ENCODE measurements at places on chromosomes 3 and 15. TPM values are rescaled to one million over a fixed set of nuclear protein-coding genes. Genes with fewer than 3 reads are reported as not detected.

DNA sequence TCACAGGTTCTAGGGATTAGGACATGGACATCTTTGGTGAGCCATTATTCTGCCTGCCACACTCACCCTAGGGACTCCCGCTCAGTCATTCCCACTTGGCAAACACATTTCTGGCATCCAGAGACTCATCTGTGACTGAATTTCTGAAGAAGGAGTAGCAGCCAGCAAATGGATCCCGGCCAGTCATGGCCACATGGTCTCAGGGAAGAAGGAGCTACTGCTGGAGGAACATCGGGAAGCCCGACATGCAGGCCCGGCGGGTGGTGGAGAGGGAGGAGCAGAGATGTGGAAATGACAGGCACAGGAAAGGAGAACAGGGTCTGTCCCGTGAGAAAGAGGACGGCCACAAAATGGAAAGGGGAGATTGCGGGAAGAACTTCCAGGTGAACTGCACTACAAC is 65.4 kb downstream of the SEMA5B start:
- no peak for DNase-seq

GRCh38 chr3:142502187-142502985 is 54.5 kb upstream of the XRN1 start:
- no peak for DNase-seq

DNA sequence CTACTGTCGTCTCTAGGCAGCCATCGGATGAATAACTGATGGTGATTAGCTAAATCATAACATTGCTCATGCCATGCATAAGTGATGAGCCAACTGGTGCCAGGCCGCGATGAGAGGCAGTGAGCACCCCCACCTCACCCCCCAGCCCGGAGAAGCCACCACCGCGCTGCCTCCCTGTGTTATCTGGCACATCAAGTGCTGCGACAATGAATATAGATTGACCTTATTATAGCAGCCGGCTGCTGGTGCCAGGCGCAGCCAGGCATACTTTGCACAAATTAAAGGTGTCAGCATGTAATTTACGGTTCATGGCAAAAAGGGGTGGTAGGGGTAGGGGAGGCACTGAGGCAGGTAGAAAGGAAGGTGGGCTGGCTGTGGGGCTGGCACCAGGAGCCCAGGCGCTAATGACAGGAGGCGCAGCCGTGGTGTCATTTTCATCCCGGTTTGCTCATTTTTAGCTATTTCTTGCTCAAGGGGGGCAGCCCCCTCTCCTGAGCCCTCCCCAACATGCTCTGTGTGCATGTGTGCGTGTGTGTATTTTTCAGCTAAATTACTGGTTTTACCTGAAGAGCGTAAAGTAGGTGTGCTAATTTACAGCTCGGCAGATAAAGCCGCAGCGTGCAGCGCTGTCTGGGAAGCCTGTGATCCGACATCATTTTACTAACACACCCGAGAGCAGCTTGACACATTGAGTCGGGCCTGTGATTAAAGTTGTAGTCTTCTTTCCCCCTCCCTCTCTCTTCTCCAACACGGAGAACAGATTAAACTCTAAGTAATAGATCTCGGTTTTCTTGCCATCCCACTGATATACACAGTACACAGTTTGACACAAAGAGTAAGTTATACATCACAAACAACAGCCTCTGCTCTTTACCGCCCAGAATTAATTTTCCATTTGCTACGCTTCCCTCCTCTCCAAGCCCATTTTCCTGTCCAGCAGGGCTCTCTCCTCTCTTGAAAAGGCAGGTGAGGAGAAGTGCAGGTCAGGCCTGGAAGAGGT is 212.3 kb downstream of the RPLP1 start:
- no peak for DNase-seq

- DNase-seq, result peak; percentile 35
Measured at GRCh38 chr3:38084334-38085310, 45.6 kb downstream of the DLEC1 start.

DNA sequence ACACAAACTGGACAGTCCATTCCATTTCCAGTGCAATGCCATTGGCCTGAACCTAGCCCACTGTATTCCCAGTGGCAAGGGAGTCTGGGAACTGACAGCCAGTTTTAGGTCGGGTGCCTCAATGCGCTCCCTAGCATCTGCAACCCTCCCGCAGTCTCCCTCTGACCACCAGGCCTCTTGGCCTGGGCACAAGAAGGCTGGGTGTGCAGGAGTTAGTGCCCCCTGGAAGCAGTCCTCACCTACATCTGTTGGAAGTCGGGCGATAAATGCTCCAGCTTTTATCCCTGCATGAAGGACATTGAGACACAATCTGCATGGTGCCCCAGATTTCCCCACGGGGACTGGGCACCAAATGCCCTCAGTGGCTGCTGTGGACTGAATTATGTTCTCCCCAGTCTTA is 12.7 kb downstream of the C3orf22 start:
- DNase-seq, result no peak

DNA sequence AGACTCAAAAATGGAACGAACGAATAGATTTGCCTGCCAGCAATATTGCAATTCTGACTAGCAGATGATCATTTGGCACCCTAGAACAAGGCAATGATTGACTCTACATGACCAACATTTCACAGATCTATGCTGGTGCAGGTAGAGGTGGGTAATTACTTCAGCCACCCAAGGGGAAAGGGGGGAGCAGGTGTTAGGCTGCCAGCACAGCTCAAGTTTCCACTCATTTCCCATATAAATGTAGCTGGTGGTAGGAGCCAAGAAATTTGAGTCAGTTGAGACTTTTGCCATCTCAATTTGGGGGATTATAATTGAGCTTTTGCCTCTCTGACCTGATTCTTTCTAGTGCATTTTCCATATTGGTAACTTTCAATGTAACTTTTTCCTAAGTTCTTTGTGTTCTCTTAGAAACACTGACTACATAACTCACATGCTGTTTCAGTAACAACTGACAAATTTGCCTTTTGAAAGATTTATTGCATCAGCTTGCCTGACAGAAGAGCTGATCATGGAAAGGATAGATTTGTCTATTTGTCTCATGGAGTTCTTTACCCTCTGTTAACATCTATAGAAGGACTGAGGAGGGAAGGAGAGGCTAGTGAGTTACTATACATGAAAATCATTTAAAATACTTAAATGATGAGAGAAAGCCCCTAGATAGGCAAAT is 902.5 kb downstream of the ZPLD1 start:
- no peak for DNase-seq

GRCh38 chr15:89513284-89513683 is 16.9 kb upstream of the RHCG start:
- DNase-seq, result no peak

DNA sequence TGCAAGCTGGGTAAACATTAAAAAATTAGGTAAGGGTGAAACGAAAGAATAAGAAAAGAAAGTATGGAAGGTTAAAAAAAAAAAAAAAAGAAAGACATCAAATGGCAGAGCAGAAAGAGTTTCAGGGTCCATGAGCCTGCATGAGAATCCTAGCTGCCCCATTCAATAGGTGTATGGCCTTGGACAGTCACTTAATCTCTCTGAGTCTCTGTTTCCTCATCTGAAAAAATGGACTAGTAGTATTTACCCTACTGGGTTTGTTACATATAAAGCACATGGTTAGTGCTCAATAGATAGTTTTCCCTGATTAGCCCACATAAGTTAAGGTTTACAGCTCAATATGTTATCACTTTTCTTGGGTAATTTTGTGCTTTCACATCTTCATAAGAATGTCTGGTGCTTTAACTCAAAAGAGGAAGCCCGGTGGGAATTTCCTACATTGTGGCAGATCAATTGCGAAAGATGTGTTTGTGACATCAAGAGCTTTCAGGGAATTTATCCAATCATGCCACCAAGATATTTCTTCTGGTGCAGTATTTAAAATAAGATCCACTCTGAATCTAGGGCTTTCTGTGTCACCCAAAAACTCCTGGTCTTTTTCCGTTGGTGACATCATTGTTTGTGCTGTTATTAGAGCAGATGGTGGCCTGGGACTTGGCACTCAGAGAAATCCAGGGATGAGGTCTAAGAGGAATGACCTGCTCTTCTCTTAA is 57.2 kb upstream of the UBE2E1 start:
- no peak for DNase-seq

DNA sequence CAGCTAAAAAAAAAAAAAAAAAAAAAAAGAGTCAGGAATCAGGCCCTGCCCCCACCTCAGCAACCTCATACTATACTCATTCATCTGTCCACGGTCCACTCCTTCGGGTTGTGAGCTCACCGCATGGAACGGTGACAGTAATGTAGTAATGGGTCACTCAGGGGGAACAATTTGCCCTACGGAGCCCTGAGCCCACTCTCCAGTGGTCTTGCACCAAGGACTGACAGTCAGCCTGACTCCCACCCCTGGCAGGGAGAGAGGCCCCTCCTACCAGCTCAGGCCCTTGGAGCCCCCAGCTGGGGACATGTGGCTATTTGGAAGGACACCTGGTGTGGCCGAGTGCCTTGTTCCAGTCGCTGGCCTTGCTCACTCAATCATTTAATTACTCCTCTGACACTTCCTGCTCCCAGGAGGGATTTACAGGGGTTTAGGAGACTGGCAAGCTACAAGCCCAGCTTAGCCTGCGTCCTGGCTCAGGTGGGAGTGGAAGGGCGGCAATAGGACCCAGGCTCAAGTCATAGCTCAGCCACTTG is 19.9 kb upstream of the CACNA2D2 start:
- DNase-seq, result no peak

DNA sequence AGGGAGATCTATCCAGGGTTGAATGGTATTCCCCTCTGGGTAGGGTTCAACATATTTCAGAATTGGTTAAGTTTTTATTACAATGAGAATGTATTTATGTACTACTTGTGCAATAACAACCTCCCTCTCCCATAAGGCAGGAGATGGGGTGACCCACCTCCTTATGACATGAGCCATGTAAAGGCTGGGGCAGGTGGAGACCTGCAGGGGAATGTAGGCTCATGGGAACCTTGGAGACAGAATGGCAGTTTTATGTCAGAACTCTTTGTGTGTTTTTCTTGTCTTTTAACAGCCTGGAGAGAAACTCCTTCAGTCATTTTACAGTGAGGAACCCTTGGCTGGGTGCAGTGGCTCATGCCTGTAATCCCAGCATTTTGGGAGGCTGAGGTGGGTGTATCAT is 24.6 kb upstream of the INSYN1 start:
- DNase-seq, result no peak

- no peak for DNase-seq
Measured at GRCh38 chr3:99651531-99651930, 13.1 kb downstream of the COL8A1 start.

GRCh38 chr3:63937661-63938651 is 25.8 kb upstream of the SCAANT1 start:
- no peak for DNase-seq

- no peak for DNase-seq
Measured at GRCh38 chr15:96270581-96271172, 59.8 kb upstream of the NR2F2 start.

Gene SLC12A1
- not detected for total RNA-seq

Gene OIP5
- 16.2 TPM for total RNA-seq

Gene TM6SF1
- total RNA-seq, result 0.55 TPM

Gene MUC13
- not detected for total RNA-seq
